ENCODE measurements at places on chromosomes 5 and 9.

GRCh38 chr5:73948720-73949119 is 322.7 kb downstream of the ARHGEF28 start:
- DNase-seq, result no peak

DNA sequence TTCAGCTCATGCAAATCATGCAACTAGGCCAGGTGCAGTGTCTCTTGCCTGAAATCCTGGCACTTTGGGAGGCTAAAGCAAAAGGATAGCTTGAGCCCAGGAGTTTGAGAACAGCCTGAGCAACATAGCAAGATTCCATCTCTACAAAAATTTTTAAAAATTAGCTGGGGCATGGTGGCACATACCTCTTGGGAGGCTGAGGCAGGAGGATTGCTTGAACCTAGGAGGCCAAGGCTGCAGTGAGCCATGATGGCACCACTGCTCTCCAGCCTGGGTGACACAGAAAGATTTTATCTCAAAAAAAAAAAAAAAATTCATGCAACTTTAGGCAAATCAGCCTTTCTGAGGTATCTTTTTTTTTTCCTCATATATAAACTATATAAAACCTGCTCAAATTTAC is 35.6 kb upstream of the CCNB1 start:
- no peak for DNase-seq

DNA sequence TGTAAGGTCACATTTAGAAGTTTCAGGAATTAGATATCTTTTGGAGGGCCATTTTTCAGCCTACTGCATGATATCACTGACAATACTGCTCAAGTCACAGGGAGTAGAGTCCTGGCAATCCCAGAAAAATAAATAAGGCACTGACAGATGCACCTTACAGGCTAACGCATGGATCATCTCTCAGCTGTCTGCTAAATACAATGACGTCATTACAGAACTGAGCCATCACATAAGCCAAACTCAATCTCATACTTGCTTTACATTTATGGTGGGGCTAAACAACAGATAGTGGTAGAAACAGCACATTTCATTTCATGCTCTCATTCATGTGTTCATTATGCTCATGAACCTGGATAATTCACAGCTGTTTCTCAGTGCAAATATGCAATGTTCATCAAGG is 243.7 kb downstream of the SEMA5A start:
- no peak for DNase-seq

GRCh38 chr5:136094189-136094912 is 38.3 kb upstream of the SMAD5 start:
- no peak for DNase-seq

- DNase-seq, result no peak
These were observed 100.4 kb upstream of the SAP30L start for GRCh38 chr5:154345255-154345952.

Measured in CD4-positive, alpha-beta T cell treated with Interleukin-17A for 4 hours (primary cell).